CMK (cell line): ENCODE measurements at places on chromosomes 3 and 15.

DNA sequence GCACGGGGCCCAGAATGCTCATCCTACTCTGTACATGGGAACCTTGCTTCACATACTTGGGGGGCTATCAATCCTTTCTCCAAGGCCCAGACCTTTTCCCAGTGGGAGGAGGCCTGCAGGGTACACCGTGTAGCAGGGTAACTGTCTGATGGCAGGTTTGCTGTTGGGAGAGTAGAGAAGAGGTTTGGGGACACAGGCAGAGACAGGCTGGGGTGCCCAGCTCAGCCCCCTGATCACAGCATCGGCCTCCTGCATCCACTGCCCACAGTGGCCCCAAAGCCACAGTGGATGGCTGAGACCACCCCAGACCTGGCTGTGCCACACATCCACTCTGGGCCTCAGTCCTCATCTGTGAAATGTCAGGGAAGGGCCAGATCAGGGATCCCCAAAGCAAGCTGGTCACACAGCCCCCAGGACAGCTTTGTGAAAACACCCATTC is 5.6 kb downstream of the CHRNA3 start:
- no peak for DNase-seq

GRCh38 chr3:7920211-7920610 is 581.4 kb upstream of the LMCD1 start:
- no peak for DNase-seq

- no peak for DNase-seq
Measured at GRCh38 chr3:32147509-32147908, 41.1 kb downstream of the GPD1L start.

GRCh38 chr3:125357032-125357658 is 18.0 kb downstream of the ZNF148 start:
- DNase-seq = peak; percentile 38

DNA sequence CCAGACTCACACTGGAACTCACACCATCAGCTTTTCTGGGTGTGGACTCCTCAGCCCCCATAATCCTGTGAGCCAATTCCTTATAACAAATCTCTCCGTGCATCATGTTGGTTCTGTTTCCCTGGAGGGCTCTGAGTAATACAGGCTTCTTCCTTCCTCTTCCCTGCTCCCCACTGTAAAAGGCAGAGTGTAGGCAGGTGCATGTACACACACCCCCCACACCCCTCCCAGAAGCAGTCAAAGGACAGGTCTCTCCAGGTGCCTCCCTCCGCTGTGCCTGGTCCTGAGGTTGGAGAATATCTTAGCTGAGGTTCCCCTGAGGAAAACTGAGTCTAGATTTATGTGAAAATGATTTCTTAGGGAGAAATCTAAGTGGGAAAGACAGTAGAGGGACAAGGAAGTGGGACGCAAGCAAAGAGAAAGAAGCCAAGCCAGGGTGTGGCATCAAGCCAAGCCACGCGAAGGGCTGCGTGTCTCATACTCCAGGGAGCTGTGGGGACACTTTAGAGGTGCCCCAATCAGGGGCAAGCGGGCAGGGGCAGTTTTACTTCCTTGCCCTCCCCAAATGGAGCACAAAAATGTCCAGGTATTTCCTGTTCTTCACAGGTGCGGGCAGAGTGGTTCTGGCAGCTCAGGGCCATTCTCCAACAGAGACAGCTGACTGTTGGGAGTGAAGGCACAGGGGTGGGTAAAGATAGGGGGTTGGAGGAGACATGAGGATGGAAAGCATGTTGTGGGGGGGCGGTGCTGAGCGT is 86.6 kb downstream of the HMG20A start:
- DNase-seq = no peak

GRCh38 chr15:27679731-27680471 is 419.2 kb downstream of the OCA2 start:
- no peak for DNase-seq

DNA sequence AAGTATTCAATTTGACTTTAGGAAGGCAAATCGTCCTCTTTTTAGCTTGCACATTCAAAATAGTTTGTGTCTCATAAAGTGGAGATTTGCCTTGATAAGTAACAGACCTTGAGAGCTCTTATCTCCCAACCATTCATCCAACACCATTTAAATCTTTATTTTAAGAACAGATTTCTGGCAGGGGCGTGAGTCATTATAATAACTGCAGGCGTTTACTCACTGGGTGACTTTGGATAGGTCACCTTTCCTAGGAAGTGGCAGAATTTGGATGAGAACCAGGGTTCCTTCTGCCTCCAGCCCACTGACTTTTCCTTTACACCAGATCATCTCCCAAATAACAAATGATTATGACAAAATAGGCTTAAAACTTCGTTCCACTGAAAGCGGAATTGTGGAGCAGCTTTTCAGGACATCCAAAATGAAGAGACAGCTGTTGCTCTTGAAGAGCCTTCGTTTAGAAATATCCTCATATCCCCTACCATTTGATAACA is 5.0 kb downstream of the LMCD1 start:
- no peak for DNase-seq
